ENCODE measurements at places on chromosomes 12 and 14.

DNA sequence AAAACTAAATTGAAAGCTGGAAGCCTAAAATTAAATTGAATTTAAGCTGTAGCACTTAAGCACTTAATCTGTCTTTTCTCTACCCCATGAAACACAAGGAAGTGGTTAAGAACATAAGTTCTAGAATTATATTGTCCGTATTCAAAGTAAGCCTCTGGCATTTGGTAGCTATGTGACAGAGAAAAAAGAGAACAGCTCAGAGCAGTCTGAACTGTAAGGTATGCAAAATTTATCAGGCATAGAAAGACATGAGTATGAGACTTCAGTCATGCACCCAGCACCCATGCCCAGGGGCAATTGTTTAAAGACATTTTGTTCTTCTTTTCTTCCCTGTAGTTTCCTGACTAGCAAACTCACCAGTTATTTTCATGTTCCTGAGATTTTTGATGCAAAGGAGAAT, 116.7 kb downstream of the KCNMB4 start:
- no peak for DNase-seq

- DNase-seq, result peak; percentile 80
These were observed 116.3 kb upstream of the VASH1 start for GRCh38 chr14:76644855-76645518.

DNA sequence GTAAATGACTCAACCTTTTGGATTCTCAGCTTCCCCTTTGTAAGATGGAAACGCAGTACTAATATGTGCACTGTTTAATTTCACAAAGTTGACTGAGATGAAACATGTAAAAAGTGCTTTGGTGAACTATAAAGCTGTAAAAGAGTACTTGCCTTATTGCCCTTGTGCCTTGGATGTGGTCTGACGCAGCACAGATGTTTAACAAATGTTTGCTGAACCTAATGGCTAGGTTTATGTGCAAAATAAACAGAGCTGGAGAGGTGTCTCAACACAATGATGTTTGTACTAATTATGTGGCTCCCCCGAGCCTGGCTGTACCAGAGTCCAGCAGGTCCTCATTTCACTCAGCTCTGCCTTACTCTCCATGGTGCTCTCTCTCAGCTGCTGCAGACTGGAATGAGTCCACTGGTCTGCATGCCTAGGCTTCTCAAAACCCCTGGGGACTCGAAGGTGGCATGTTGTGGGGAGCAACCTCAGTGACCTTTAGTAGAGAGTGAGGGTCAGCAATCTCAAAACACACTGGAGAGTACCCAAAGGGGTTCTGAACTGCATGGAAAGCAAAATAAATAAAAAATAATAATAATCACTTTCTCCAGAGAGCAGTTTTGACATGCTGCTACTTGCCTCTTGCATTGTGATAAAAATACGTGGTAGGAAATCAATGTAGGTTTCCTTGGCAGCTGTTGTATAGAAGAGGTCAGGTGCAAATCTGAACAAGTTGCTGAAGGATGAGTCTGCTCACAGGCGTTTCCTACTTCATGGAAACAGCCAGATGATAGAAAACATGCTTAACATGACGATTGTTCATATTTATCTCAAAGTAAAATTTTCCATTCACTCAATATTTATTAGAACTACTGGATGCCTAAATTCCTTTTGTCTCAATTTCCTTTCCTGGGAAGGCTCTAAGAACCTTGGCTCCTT, 8.5 kb upstream of the AMIGO2 start:
- DNase-seq, result no peak

- DNase-seq, result no peak
These were observed 1.3 kb upstream of the ADGRD1 start for GRCh38 chr12:130952171-130952954.

- DNase-seq, result no peak
These were observed 45.6 kb upstream of the EGLN3 start for GRCh38 chr14:33996462-33996861.

GRCh38 chr12:72031066-72031465, 92.4 kb downstream of the TPH2 start:
- no peak for DNase-seq

All from posterior cingulate gyrus (tissue), 11 donors.